ENCODE measurements at places on chromosomes 12 and 14.

DNA sequence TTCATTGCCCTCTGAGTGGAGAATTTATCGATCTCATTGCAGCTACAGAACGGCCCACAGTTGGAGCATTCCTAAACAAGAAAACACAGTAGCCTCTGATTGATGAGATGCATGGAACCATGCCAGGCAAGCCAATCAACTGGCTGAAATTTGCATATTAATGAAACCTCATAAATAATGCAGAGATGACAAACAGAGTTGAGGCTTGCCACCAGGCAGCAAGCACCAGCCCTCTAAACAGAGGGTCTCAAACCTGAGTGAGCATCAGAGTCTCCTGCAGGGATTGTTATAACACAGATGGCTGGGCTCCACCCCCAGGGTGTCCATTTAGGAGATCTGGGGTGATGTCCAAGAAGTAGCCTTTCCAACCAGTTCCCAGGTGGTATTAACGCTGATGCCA, 60.9 kb upstream of the CMKLR1 start:
- DNase-seq = no peak

- no peak for DNase-seq
Measured at GRCh38 chr14:88312257-88312656, 10.8 kb downstream of the KCNK10 start.

GRCh38 chr12:89260841-89261637, 91.3 kb downstream of the DUSP6 start:
- DNase-seq = no peak

- DNase-seq = peak; percentile 20
Measured at GRCh38 chr14:102323102-102323501, 3.6 kb downstream of the ZNF839 start.

- DNase-seq = no peak
Measured at GRCh38 chr14:94225460-94226378, 51.6 kb downstream of the PPP4R4 start.
